ENCODE measurements at places on chromosomes 2 and 18.
A peak's percentile ranks its signal among the peaks of the same experiment; 100 is the strongest.

- DNase-seq = no peak
Measured at GRCh38 chr2:140701726-140702125, 1429.1 kb downstream of the LRP1B start.

DNA sequence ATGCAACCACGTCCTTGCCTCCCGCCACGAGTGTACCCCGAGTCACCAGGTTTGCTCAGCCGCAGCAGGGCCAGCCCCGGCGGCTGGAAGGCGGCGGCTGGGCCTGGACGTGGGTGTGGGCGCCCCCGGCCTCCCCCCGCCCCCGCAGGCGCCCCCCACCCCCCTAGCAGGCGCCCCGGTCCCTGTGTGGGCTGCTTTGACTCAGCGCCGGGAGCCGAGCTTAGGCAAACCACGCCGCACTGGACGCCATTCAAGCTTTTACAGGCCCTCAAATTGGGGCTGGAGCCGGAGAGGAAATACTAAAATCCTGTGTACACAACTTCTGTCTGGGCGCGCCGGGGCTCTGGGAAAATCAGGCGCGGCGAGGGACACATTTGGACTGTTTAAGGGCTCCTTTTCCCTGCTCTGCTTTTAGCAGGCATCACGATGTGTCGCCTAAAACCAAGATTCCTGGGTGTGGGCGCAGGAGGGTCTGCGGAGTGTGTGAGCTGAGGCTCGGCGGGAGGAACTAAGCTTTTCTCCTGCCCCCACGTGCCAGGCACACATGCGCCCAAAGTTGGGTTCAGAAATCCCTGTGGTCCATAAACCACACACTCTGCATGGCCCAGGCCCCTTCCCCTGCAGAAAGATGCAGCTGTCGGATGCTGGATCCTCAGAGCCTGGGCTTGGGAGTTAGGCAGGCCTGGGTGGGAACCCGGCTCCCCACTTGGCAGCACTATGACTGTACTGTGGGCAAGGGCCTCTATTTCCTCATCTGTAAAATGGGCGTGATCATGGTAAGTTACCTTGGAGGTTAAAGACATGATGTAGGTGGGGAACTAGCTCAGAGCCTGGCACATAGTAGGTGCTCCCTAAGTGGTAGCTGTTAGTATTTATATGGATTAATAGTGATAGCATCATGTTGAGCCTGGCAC lies 57.6 kb downstream of the ATOH8 start:
- DNase-seq = no peak

DNA sequence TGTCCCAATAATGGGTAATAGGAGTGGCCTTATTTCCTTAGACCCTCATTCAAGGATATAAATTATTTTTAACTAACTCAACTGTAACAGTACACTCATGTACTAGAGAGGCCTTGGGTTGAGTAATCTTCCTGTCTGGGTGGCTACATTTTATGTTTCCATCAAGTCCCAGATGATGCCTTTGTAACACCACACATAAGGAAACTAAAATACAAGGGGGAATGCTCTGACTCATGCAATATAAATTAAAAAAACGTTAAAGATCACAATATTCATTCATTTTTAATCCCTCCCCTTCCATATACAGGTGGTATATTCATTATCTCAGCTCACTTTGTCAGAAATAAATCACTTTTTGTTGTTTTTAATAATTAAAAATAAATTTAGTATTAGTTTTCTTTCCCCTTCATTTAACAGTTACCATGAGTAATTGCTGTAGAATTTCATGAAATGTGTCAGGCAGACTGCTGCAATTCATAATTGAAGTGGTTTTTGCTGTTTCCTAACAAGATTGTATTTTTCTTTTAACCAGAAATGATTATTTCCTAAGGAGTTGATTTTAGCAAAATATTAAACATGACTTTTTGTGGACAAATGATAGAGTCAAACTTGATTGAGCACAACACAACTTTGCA lies 1403.6 kb downstream of the SUCLG1 start:
- no peak for DNase-seq

DNA sequence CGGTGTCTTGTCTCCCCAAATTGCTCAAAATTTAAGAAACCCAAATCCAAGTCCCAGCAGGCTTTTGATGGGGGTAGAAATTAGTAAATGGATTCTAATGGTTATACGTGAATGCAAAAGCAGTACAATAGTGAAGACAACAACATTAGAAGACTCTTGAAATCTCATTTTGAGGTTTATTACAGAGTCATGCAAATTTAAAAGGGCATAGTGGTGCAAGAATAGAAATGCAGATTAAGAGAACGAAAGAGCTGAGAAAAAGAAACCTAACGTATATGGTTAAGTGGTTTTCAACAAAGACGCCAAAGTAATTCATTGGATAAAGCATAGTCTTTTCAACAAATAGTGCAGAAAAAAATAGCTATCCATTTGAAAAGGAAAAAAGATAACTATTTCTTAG lies 33.2 kb upstream of the CXXC1 start:
- DNase-seq = no peak

- no peak for DNase-seq
Measured at GRCh38 chr2:26740890-26741302, 23.2 kb upstream of the SLC35F6 start.

DNA sequence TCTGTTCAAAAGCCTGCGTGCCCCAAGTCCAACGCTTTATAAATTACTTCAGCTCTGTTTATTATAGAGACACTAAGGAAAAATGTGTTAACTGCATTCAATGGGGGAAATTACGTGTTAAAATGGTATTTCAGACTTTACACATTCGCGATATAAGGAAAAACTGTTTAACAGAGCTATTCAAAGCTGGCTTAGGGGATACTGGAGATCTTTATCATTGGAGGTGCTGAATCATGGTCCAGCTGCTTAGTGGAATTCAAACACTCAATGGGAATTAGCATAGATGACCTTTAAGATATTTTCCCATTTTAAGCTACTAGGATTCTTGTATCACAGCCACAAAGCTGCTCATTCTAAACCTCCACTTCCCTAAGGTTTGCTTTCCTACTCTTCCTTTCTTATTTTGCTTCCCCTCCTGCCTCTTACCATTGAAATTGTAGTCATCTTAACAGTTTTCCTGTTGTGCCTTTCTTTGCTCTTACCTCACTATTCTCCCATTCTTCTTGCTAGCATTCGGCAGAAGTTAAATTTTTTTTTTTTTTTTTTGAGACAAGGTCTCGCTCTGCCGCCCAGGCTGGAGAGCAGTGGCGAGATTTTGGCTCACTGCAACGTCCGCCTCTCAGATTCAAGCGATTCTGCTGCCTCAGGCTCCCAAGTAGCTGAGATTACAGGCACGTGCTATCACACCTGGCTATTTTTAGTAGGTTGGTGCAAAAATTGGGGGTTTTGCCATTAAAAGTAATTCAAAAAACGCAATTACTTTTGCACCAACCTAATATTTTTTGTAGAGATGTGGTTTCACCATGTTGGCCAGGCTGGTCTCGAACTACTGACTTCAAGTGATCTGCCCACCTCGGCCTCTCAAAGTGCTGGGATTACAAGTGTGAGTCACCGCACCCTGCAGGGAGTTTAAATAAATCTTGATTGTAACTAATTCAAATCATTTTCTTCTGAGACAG lies 6.5 kb downstream of the SULT6B1 start:
- no peak for DNase-seq

GRCh38 chr2:157911750-157912149 lies 35.6 kb upstream of the ACVR1 start:
- no peak for DNase-seq

GRCh38 chr18:48740068-48740440 lies 201.2 kb downstream of the CTIF start:
- DNase-seq = no peak

DNA sequence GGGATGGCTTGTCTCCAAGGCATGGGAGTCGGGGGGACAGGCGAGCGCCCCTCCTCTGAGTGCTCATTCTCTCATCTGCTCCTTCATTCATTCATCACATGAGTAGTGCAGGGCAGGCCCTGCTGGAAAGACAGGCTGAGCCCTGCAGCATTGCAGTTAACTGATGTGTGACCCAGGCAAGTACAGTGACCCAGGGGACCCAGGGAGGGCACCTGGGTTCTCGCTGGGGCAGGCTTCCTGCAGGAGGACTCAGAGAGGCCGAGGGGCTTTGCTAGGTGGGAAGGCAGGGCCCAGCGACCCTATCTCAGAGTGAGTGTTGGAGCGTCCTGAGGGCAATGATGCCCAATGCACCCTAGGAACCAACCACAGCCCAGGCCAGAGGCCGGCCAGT lies 30.6 kb downstream of the HJURP start:
- no peak for DNase-seq

- DNase-seq = no peak
Measured at GRCh38 chr2:136125236-136125635, 7.3 kb upstream of the CXCR4 start.

DNA sequence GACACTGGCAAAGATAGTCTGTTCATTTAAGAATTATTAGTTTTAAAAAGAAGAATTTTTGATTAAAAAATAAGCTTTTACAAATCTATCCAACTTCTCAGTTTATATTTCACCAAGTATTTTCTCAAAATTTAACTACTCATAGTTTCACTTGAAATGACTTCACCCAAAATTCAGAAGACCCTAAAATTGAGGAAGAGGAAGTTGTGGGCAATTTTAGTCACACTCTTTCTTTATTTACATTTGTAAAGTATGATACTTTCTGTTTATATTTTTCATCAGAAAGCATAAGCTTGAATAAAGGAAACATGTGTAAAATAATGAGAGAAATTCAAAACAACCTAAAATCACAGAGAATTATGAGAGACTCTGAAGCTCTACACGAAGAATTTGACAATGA lies 278.8 kb upstream of the MEIS1 start:
- DNase-seq = no peak

DNA sequence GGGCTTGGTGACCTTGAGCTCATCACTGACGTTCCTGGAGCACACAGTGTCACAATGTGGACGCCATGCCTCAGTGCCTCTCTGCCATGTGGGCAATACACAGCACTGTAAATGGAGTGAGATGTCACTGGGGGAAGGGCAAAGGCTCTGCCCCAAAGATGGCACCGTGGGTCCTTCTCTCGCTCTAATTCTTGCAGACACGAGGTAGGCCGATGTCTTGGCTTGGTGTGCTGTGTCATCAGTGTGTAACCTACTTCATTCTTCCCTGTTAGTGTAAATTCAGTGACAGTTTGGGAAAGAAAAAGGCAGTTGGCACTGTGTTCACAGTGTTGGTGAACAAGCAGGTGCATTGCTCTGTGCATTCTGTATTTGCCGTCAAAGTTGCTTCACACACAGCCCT lies 309.3 kb upstream of the MYT1L start:
- DNase-seq = no peak

- DNase-seq = no peak
Measured at GRCh38 chr18:47909484-47909883, 21.0 kb downstream of the SMAD2 start.

- DNase-seq = peak; percentile 32
Measured at GRCh38 chr2:64655018-64655664, 1.4 kb upstream of the SERTAD2 start.

DNA sequence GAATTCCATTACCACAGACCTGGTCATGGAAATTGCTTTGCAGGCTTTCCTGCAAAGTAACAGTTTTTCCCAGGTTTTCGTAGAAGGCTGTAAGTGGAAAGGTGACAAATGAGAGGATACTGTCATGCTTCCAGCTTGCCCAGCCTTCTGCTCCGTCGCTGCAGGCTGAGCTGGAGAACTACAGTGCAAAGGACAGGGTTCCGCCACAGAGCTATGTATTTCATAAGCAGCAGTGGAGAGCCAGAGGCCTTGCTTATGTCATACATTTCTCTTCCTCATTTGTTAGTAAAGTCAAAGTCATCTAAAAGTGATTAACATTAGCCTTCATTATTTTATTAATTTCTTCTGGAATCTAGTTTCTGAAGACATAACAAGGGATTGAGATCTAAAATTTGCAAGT lies 72.9 kb upstream of the RBM44 start:
- DNase-seq = no peak

DNA sequence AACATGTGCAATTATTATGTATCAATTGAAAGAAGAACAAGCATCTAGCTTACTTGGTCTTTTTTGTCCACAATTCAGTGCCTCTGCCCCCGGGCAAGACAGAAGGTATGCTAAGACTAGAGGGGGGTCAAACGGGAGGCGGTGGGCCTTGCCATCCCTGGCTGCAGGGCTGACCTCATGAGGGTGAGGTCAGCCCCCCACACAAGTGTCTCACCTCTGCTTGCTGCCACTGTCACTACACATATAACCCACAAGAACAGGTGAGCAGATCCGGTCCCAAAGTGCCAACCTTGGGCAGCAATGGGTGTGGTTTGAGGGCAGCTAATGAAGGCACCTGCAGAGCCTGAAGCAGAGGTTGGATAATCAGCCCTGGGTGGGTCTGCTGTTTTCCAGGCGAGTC lies 71.5 kb downstream of the EDAR start:
- no peak for DNase-seq

DNA sequence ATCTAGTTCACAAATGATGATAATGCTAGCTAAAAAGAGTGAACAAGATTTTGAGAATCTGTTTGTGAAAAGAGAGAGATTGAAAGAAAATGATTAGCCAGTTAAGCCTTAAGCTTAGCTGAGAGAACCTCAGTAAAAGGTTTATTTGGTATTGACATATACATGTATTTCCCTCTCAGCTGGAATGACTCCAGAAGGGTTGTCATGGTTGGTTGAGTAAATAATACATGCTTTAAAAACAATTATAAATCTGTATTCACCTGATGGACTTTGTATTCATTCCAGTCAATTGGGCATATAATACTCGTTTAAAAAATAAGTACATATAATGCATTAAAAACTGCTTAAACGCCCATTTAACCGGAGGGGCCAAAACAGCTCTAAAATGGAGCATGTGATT lies 181.4 kb downstream of the GRB14 start:
- no peak for DNase-seq
